ENCODE measurements at places on chromosomes 16 and 17.

- no peak for DNase-seq
Observed at GRCh38 chr17:44409309-44410028, 20.0 kb upstream of the ITGA2B start.

GRCh38 chr16:7524419-7524818, 191.8 kb downstream of the RBFOX1 start:
- DNase-seq, result no peak

DNA sequence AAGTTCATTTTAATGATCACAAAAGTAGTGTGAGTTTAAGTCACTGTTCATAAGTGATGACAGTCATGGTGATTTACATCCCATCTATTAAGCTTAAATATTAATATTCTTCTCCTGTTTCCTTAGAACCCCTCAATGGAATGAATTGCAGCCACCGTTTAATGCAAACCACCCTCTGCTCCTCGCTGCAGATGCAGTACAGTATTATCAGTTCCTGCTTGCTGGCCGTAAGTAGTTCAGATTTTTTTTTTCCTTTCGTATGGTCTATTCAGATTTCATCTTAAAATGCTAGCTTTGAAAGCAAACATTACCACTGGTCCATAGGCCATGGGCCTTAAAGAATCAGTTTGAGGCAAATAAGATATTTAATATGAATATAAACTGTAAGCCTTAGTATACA, 359.0 kb upstream of the TBX2 start:
- DNase-seq, result no peak

DNA sequence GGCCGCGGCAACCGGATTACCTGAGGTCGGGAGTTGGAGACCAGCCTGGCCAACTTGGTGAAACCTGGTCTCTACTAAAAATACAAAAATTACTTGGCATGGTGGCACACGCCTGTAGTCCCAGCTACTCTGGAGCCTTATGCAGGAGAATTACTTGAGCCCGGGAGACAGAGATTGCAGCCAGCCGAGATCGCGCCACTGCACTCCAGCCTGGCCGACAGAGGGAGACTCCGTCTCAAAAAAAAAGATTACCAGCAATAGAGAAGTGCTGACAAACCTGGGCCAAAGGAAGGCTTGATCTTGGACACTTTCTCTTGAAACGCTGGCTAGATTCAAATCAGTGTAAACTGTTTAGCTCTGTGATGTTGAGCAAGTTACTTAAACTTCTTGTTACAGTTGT, 4.3 kb downstream of the MT1H start:
- DNase-seq, result no peak

DNA sequence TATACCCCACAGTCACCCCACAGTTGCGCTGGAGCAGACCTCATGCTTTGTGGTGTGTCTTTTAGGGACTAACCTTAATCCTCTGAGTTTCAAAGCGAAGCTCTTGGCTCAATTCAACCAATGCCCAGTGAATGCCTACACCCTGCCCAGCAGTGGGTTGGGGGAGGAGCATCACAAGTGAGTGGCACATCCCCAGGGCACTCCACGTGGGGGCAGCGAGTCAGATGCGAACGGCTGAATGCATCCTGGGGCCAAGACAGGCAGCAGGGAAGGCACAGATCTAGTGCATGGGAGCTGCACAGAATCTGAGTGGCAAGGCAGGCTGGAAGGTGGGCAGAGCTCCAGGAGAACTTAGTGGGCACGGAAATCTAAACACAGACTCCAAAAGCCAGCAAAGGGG, 39.2 kb downstream of the IFT140 start:
- no peak for DNase-seq

DNA sequence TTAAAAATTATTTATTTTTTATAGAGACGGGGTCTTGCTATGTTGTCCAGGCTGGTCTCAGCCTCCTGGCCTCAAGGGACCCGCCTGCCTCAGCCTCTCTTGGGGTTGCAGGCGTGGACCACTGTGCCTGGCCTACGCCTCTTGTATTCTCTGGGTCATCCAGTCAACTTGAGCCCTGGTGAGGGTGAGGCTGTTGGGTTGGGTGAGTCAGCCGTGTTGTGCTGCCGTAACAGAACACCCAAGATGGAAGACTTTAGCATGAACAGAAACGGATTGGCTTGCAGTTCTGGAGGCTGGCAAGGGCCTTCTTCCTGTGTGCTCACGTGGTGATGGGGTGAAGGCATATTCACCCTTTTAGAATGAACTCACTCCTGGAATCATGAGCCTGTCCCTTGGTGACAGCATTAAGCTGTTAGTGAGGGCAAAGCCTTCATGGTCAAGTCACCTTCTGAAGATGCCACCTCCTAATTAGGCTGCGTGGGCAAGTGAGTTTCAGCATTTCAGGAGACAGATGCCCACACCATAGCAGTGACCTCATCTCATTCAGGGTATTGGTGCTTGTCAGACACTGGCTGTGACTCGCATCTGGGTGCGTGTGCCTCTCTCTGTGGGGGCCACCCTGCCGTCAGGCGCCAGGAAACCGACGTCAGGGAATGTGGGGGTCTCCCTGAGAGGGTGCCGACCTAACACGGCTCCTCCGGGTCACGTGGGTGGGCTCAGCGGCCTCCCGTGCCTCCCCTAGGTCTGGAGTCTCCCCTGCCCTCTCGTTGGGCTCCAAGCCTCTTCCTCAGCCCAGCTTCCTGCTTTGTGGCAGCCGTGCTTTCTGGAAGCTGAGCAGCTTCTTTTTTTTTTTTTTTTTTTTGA, 49.8 kb downstream of the WDR45B start:
- DNase-seq, result no peak

DNA sequence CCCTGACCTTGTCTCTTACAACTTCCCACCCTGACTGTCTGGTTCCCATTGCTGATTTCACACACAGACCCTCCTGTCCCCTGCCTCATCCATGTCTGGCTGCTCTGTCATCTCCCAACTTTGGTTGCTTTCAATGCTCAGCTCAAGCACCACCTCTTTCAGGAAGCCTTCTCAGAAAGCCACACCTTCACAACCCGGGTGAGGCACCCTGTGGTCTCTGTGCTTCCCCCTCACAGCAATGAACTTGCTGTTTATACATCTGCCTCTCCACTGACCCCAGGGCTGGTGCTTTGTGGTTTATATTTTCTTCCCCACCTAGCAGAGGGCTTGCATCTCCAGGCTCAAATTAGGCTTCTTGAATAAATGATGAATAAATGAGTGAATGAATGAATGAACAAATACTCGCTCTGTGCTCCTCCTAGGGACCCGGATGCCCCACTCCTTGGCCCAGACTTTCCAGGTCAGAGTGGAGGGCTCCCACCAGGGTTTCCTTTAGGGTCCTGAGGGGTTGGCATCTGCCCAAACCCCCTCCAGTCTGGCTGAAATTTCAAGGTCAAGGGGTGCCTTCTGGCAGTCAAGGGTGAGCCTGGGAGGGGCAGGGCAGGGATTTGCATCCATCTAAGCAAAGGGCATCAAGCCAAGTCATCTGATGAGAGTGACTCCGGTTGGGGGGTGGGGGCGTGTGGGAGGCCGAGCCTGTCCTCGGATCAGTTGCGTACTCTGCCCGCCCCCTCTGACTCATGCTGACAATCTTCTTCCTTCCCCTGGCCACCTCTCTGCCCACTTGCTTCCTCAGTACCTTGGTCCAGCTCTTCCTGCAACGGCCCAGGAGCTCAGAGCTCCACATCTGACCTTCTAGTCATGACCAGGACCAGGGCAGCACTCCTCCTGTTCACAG, at the start of gene ITGAX:
Gene ITGAX, plus strand, starts transcription at position 783 of the 898 bp plus-strand sequence. Its CDS starts 79 bp downstream, at position 862.
- peak; percentile 87 for DNase-seq

DNA sequence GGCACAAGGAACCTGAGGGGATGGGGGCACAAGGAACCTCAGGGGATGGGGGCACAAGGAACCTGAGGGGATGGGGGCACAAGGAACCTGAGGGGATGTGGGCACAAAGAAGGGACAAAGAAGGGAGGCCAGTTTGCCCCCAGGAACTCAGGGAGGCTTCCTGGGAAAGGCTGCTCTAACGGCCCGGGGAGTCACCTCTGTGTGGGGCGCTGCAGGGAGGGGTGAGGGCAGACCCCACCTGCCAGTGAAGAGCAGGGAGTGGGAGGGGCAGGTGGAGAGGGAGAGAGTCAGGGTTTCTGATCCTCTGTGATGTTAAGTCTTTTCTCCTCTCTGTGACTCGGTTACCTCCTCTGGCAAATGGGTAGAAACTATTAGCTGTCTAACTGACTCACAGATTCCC, 57.7 kb downstream of the TIMM22 start:
- no peak for DNase-seq

DNA sequence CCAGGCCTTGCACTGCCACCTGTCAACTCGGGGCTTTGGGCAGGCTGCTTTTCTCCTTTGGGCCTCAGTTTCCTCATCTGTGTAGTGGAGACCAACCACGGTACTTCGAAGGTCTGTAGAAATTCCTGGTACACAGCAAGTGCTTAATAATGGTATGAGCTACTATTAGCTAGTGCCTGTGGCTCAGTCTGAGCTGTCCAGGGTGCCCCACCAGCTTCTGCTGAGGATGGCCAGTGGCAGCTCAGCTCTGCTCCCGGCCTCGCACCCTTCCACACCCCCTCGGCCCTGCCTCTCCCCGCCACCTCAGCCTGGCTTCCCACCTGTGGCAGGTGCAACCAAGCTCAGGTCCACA, 26.2 kb upstream of the PLCG2 start:
- no peak for DNase-seq

DNA sequence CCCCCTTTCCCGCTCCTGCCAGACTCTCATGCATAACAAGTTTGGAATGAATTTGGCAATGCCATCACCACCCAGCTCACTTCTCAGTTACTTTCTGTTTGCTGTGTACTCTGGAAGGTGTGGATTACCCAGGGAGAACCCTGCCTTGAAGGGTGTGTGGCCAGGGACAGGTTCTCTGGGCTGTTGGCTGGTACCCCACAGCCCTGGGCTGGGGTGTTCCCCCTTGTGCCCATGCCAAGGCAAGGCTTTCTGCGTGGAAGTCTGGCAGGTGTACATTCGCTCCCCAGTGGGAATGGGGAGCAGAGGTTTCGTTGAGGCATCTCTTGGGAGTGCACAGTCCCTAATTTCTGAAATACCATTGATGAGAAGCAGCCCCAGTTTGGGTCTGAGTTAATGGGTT, 187.7 kb downstream of the CCDC182 start:
- DNase-seq, result no peak

DNA sequence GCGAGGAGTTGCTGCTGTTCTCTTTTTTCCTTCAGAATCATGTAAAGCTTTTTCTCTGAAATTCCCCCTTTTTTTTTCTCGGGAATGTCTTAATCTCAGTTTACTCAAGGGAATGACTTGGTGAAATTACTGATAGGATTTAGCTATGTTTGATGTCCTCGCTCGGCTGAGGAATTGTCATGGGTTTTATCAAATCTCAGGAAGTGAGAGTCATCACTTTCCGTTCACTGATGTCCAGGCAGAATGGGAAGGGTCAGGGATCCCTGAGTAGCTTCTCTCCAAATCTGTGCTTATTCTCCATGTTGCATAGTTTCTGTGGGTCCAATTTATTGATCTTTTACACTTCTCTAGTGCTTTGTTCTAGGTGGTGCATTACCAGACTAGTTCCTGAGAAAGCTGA, 6.3 kb downstream of the IGSF6 start:
- DNase-seq, result no peak

DNA sequence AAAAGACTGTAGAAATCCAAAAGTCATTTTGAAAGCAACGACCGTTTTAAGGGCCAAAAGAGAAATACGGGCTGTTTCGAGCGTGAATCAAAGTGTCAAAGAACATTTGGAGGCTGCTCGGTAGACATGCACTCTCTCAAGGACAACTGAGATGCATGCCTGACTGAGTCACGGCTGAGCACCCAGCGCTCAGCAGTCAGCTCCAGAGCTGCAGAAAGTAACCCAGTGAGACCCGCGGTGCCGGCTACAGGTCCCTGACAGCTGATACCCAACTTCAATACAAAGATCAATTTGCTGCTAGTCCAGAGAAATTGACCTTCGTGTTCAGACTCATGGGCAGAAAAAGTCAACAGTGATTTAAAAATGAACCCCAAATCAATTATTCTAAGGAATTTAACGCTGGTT, 214.9 kb downstream of the STX8 start:
- no peak for DNase-seq

DNA sequence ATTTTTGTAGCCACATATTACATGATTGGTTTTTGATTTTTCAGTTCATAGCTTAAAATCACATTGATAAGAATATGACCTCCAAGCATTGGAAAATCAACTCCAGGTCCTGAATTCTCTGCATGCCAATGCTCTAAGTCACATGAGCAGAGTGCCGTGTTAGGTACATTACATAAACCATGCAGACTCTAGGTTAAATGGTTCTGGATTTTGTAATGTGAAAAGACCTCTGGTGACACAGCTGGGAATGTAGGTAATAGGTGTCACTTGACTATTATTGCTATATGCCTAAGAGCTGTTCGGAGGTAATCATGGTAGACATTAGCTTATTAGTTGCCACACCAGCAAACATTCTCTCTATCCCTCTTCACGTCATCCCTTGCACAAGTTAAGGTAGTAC, 231.1 kb upstream of the SALL1 start:
- no peak for DNase-seq

- no peak for DNase-seq
Observed at GRCh38 chr16:81042821-81043220, 7.2 kb downstream of the ATMIN start.

DNA sequence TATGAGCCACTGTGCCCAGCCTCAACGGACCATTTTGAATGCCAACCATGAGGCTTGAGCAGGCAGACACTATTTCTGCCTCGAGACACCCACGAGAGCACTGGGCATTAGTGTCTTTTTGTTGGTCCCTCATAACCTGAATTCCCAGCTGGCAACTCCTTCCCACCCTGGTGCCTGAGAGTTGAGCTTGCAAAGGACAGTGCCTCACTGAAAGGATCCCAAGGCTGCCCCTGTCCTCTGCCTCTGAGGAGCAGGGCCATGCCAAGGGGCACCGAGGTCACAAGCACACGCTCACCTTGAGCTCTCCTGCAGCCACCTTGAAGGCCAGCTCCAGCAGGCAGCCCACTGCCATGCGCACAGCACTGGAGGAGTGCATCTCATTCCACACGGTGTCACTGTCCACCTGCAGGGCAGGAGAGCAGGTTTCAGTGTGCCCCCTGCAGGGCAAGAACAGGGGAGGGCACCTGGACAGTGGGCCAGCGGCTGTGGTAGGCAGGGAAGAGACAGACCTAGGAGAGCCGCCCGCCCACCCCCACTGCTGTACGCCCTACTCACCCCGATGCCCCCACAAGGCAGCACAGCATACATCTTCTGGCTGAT, 12.8 kb downstream of the G6PC3 start:
- DNase-seq, result no peak

DNA sequence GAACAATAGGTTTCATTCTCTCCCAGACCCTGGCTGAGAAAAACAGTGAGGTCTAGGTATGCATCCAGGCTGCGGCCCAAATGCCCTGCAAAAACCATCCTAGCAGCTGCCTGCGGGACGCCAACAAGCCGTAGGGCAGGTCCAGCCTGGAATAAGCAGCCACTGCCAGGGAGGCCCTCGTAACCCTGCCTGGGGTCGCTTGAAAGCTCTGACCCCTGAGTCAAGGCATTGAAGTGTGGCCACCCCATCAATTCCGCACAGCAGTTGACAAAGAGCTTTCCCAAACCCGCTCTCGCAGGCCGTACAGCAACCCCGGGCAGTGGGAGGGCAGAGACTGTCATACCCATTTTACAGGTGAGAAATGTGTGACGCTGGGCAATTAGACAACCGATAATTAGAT, 11.1 kb downstream of the TRPV1 start:
- no peak for DNase-seq
